ENCODE measurements at places on chromosomes 2 and 18.

DNA sequence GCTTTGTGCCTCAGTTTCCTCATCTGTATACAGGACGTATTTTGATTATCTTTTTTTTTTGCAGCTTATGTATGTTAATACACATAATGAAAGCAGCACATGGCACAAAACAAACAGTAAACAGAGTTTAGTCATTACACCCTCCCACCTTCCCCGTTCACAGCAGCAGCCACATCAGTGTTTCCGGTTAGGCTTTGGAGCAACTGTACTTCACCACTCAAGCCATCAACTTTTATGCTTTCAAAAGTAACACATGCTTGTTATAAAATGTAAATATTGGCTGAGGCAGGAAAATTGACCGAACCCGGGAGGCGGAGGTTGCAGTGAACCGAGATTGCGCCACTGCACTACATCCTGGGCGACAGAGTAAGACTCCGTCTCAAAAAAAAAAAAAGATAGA, 117.3 kb downstream of the MTCL1 start:
- DNase-seq = no peak

DNA sequence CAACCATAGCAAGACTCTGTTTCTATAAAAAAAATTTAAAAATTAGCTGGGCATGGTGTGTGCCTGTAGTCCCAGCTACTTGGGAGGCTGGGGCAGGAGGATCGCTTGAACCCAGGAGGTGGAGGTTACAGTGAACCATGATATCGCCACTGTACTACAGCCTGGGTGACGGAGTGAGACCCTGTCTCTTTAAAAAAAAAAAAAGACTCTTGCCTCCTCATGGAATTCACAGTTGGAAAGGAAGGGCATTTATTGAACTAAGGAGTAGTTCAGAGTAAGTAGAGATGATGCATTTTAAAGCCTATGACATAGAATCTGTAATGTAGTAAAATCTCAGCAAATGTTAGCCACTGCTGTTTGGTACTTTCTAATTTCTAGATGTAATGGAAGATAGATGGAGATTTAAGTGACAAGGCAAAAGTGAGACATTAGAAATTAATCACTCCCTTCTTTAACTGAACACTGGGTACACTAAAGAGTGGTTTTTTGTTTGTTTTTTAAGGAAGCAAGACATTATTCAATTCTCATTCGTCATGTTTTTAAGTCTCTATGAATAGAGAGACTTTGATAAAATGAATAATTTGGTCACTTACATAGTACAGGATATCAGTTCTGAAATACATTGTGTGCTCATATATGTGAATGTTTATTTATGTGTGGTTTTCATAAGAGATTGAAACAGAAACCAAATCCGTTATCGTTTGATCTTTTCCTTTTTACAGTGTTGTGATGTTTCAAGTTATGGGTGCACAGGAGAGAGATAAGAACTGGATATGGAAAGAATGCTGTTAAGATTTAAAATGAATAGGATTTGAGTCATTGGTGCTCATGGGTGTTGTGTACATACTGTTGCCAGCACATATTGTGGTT, 186.1 kb upstream of the STON1 start:
- no peak for DNase-seq

DNA sequence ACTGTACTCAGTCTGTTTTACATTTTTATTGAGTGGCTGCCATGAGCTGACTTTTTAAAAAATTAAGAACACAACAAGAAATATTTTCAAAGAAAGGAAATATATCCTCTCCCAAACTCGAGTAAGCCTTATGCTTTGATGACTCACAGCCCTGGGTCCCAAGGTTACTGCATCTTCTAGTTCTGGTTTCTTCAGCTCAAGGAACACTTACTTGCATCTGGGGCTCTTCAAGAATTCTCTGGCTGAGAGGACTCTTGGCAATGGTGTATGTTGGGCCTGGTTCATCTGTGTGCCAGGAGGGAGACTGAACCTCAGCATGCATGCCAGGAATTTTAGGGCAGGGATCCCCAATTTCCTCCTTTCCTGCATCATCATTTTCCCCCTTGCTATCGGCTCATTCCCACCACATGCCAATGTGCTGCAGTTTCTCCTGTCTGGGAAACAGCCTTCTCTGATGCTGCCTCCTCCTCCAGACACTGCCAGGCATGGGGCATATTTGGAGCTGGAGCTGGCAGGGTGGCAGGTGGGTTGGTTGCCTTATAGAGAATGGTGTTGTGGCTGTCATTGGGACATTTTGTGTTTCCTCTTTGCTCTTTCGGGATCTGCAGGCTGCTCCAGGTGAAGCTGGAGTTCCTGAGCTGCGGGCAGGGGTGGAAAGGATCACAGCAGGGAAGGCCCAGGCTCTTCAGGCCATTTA, 192.2 kb upstream of the HS6ST1 start:
- DNase-seq = no peak

DNA sequence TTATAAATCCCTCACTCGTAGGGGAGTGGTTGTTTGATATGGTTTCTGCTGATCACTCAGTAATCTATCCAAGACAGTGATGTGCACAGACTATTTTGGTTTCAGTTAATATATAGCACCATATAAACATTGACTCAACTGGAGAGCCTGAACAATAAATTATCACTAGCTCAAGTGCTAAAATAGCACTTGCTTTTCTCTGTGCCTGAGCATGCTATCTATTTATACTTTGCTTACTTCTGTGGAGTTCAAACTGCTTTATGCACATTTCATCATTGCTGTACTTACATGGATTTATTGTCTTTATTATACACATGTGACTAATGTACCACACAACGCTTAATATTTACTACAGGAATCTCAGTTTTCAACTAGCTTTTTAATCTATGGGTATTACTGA, 133.6 kb downstream of the BCL2 start:
- no peak for DNase-seq

- no peak for DNase-seq
Observed at GRCh38 chr18:49443837-49444236, 16.6 kb downstream of the DYM start.
